ENCODE measurements at places on chromosomes 2 and 18.

DNA sequence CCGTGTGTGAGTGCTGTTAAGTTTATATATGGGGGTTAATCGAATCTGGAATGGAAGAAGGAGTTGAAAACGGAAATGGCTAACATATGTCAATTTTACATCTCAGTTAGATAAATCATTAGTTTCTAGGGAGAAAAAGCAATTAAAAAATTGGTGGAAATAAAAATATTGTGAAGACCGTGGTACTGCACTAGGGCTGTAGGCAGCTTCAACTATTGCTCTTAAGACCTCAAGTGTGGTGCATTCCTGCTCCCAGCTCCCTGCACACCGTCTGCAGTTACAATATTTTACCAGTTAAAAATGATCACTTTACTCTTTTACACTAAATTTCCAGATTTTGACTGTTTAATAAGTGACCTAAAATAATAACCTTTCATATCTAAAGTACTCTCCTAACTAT lies 977.3 kb upstream of the POU3F3 start:
- no peak for DNase-seq

- no peak for DNase-seq
Observed at GRCh38 chr18:74856434-74856833, 258.8 kb downstream of the ZNF407 start.

GRCh38 chr2:16623564-16624435 lies 41.8 kb downstream of the CYRIA start:
- DNase-seq, result no peak

DNA sequence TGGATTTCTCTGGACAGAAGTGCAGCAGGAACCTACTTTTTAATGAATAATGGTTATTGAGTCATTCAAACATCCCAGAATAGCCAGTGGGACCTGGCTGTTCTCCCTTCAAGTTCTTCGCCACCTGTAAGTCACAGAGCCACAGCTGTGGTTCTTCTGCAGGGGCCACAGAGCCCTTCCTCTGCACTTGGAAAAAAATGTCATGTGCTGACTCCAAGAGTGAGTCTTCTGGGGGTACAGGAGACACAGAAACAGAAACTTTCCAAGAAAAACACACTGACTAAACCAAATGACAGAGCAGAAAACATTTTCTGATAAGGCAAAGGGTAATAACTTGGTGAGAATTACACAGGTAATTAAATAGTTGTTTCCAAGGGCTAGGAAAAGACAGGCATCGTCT lies 68.7 kb upstream of the FN1 start:
- DNase-seq, result no peak

DNA sequence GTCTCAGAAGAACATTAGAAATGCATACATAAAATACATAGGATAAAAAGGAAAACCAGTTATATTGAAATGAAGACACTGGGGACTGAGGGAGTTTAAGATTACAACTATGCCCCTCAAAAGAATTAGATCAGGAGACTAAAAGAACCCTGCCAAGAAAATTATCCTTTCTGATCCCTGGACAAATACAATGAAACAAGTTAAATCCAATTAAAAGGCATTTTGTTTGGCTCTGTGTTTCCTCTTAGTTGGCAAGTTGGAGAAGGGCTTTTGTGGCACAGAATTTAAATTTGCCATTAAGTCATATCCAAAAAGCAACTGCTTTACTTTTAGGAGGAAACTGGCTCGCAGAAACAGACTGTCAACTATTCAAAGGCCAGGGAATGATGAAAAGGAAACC lies 99.1 kb upstream of the CD302 start:
- DNase-seq, result no peak

GRCh38 chr2:105254531-105255210 lies 13.1 kb downstream of the GPR45 start:
- no peak for DNase-seq

GRCh38 chr2:61178603-61179545 lies 16.9 kb downstream of the C2orf74 start:
- DNase-seq, result no peak

DNA sequence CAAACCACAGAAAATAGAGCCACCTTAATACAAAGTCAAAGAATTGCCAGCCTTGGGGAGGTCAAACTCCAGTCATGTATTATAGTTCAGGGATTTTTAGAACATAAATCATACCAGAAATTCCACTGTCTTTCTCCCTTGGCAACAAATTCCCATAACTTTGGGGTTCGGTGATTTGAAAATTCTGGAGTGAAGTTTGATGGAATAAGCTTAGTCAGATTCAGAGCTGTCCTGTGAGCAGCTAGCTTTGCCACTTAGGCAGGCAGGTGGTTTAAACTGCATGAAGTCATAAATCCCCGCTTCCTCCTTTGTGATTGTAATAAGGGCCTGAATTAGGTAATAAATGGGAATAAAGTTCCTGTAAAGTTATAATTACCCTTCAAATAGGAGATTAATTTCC lies 457.0 kb upstream of the HNMT start:
- DNase-seq, result no peak

DNA sequence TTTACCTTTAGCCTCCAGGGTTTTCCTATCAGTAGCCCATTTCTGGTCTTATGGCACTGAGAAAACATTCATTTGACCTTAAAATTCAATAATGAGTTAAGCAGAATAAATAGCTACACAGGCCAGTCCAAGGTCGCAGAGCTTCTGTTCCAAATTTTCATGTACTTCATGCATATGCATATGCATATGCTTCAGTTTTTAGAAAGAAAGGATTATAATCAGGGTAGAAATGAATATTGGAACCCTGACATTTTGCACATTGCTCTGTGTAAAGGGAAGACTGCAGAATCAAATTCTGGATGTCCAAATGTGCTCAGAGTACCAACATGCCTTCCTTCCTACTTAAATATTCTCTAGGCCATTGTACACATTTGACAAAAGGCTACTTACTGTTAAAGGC lies 104.9 kb downstream of the DPP4 start:
- no peak for DNase-seq

- no peak for DNase-seq
Observed at GRCh38 chr2:114421781-114422180, 20.7 kb upstream of the DPP10 start.

DNA sequence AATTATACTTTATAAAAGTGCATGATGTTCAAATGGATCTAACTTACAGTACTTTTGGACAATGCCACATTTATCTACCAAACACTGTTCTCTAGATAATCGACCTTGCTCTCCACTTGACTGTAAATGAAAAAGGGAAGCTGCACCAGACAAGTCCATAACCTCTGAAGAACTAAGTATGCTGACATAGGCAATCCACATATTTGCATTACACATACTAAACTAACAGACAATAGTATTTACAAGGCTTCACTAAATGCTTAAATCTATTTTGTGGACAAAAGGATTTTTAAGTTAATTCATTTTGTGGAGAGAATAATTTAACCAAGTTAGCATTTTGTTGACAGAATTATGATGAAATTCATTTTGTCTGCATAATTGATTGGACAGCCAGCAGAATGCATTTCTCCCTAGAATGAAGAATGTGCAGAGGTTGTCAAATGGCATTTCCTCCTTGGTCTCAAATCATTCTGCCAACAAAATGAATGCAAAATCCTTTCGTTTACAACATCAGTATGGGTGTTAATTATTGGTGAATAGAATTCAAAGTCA lies 520.9 kb downstream of the CPS1 start:
- no peak for DNase-seq

GRCh38 chr2:179460181-179460929 lies 195.7 kb upstream of the SESTD1 start:
- DNase-seq, result peak; percentile 81

DNA sequence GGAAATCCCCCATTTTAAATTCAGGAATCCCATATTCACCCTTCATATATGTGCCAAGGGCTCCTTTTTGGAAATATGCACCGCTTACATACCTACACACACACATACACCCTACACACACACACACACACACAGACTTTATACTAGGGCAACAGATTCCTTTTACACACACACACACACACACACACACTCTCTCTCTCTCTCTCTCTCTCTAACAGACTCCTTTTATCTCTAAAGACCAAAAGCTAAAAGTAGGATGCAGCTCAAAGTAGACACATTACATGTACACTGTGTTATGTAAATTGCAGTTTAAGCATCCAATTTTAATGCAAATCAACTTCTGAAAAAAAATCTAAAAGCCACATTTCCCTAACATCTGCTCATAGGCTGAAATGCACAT lies 130.9 kb upstream of the CAPN13 start:
- DNase-seq, result no peak

DNA sequence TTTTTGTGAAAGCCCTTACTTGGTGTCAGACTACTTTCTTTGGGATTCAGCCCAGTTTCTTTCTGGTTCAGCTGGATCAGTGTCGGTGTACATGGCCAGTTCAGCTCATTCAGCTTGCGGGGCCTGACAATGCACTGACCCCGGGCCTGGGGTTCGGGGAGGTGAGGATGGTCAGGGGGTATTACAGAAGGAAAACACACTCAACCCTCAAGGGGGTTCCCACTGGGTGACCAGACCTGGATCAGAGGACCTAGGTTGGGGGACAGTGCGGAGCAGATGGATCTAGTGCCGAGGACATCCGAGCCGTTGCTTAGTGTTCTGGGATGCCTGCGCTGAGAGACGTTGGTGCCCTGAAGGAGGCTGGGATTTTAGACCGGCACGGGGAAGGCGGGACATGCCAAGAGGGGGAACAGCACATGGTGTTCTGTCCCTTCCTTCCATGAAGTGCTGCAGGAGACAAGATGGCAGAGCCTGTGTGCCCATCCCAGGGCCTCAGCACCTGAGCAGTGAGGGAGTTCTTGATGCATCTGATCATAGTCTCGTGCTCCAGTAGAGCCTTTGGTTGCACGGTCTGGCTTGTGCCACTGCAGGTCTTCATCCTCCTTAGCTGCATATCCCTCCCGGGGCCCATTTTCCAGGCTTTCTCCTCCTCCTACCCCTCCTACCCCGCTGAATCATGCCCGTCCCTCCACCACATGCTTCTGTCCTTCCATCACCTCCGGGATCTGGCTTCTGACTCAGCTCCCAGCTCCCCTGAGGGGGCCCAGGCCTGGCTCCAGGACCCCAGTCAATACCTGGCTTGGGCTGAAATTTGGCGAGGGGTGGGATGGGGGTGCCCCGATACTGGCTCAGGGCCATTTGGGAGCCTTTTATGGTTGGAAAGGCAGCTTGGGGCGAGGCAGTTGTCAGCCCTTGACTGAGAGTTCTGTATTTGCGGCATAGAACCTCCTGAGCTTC lies 18.0 kb downstream of the SPEG start:
- peak; percentile 98 for DNase-seq

GRCh38 chr2:57296795-57297517 lies 749.6 kb upstream of the VRK2 start:
- DNase-seq, result no peak

DNA sequence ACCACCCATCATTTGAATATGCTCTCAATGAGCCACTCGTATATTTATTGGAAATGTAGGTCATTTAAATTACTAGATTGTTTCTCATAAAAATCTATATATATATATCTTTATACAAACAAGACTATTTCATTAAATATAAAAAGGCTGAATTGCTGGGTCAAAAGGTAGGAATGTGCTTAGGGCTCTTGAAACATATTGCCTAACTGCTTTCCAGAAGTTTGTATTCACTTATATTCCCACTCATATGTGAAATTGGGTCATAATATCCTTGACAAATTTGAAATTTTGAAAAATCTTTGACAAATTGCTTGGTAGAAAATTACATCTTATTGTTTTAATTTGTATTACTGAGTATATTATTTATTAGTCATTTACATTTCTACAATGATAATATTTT lies 999.8 kb upstream of the CDH2 start:
- DNase-seq, result no peak

DNA sequence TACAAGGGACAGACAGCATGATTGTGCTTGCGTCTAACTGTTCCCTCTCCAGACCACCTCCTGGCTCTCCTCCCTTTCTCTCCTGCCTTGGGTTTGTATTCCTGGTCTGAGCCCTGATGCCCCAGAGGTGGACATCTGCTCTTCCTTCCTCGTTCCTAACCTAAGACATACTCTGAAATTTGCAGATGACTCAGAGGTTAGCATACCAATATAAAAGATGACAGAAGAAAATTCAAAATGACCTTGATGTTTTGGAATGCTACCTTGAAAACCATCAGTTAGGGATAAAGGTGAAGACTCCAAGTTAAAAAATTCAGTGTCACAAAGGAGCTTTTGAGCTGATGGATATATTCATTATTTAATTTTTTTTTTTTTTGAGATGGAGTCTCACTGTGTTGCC lies 12.9 kb downstream of the SMYD1 start:
- no peak for DNase-seq

DNA sequence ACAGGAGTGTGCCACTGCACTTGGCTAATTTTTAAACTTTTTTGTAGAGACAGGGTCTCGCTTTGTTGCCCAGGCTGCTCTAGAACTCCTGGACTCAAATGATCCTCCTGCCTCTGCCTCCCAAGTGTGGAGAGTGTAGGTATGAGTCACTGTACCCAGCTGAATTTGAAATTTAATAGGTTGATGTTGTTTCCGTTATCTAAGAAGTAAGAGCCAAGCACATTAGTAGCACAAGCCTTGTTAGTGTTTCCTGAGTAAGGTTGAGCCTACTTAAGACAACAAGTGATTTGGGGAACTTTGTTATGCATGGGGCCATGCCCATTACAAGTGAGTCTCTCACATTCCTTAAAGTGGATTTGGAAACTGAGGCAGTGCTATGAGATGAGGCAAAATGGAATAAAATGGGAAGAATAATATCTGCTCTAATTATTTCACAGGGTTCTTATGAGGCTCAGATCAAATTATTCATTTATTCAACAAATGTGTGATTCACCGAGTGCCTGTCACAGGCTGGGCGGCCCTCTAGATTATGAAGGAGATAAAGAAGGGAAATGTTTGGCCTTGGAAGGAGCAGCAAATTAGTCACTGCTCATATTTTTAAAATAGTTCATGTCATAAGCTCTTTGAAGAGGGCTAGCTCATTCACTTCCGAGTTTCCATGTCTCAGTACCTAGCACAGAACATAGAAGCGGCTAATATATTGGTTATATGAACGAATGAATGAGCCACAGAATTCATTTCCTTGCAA lies 217.2 kb downstream of the LDLRAD4 start:
- peak; percentile 29 for DNase-seq

All from fibroblast of skin of left quadriceps (primary cell).